ENCODE measurements at places on chromosomes 12 and 14.

DNA sequence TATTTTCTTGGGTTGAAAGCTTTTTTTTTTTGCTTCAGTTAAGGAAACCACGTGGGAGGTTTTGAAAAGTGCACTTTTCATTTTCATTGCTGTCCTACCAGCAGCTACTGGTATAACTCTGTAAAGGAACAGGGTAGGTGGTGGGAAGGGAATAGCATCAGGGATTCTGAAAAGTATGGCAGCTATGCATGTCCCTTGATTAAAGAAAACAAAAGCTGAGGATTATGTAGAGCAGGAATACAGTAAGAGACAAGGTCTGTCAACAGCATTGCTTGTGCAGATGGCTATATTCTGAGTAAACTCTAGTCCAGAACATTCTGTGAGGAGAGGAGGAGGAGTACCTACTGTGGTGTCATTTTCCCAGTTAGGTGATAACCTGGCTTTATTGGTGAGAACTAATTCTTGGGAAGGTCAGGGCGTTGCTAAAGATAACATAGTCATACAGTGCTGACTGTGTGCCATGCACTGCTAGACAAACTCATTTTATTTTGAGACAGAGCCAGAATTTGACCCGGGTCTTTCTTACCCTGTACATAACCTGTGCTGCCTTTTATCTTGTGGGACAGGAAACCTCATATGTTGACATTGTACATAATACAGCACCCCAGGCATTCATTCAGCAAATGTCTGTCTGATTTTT is 80.3 kb upstream of the TRAF3 start:
- DNase-seq: no peak

GRCh38 chr12:127083008-127083949 is 1183.7 kb upstream of the TMEM132C start:
- DNase-seq: peak; percentile 48

DNA sequence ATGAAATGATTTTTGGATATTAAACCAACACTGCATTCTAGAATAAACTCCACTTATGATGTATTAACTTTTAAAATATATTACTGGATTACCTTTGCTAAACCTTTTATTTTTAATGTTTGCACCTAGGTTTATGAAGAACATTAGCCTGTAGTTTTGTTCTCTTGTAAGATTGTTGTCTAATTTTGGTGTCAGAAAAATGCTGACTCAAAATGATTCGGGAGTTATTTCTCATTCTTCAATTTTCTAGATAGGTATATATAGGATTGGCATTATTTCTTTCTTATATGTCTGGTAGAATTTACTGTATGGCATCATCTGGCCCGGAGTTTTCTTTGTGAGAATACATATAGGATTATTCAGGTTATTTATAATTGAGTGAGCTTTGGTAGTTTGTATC is 54.6 kb downstream of the MAP4K5 start:
- no peak for DNase-seq

- DNase-seq: no peak
Observed at GRCh38 chr12:102959391-102959790, 1.9 kb downstream of the ASCL1 start.

GRCh38 chr12:75661908-75662307 is 150.5 kb upstream of the KRR1 start:
- DNase-seq: no peak

GRCh38 chr12:132597333-132598316 is 12.8 kb downstream of the LRCOL1 start:
- DNase-seq: no peak

DNA sequence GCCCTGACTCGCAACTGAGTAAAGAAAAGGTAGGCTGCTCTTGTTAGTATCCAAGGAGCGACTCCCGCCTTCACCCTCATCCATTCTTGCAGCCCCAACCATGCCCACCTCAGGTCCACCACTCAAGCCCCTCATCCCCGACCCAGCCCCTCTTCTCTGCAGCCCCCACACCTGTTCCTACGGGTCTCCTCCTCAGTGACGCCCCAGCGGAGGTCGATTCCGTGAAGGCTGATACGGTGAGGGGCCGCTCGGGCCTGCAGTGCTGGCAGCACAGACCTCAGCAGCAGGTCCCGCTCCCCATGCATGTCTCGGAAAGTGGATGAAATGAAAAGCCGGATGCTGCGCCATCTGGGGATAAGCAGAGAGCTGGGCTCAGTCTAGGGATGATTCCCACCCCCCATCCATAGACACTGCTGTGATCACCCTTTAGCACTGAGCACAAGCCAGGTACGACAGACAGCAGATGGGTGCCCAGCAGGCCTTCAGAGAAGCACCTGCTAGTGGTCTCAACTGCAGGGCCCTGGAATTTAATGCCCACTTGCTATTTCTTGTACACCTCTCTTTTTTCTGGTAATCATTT is 26.9 kb downstream of the TEP1 start:
- DNase-seq: no peak

DNA sequence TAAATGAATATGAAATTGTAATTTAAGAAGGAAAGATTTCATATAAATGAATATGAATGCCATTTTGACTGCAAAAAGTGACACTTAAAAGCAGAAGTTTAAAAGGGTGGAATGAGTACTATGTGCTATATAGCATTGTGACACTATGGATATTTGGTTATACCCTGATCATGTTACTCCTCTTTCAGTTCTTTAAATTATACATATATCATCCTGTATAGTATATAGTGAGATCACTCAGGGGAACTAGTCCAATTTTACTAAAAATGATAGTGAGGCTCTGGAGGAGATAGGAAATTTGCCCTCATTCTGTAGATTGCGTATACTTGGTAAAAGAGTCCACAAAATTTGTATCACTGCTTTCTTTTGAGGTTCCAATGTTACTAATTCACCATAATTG is 155.7 kb upstream of the BTG1 start:
- DNase-seq: no peak

DNA sequence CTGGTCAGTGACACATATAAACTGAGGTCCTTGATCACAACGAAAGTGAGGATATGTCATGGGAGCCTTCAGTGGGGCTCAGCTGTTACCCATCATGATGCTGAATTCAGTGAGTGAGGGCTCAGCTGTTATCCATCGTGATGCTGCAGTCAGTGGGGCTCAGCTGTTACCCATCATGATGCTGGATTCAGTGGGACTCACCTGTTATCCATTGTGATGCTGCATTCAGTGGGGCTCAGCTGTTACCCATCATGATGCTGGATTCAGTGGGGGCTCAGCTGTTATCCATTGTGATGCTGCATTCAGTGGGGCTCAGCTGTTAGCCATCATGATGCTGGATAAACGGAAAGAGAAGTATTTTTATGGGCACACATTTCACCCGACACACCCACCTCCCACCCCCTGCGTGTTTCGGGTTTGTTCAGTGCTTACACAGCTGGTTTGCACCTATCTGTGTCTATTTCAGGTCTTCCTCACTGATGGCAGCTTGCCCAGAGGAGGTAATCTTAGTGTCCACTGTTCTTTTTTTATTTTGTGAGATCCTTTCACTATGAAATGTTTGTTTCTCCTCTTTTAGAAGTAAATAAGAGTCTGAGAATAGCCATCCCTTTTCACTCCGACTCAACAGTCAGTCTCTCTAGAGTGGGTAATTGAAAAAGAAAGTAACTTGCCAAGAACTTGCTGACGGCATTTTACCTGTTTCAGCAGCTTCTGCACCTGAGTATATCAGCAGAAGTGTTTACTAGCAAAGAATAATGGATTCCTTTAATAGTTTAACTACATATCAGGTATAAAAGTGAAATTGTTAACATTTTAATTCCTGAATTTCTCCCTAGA is 183.0 kb downstream of the ERC1 start:
- no peak for DNase-seq

GRCh38 chr14:75522224-75522982 is at the start of gene BATF:
Gene BATF, plus strand, starts transcription at chr14:75522469. Its CDS starts 214 bp downstream, at chr14:75522683.
- no peak for DNase-seq

DNA sequence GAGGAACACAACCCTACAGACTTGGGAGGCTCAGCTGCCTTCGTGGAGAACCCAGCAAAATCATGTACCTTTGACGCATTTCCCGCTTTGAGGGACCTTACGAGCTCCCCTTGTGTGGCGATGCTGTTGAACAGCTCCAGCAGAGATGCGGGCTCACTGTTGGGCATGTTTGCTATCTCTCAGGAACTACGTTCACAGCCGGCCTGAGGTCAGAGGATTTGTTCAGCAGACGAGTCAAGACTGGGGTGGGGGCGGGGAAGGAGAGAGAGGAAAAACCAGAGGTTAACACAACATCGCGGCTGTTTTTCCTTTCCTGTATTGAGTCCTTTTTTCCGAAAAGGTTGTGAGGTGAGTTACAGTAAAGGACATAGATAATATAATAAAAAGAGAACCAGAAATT is 45.9 kb downstream of the SLC25A47 start:
- DNase-seq: no peak

- DNase-seq: no peak
Observed at GRCh38 chr14:77882098-77882497, 82.2 kb downstream of the ADCK1 start.

DNA sequence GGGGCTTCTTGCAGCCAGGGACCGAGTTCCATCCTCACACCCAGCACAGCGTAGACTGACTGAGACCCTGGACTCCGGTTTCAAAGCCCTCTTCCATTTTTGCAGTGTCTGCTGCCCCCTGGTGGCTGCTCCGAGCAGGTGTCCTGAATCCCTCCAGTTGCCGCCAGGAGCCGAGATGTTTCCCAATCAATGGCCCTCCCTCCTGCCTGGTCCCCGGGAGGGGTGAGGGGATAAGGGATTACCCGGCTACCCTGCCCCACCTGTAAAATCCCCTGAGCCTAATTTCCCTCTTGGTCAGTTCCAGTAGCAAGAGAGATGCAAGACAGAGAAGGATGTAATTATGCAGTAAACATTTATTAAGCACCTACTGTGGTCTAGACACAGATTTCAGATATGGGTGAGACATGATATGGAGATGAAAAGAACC is 55.0 kb downstream of the PHETA1 start:
- peak; percentile 47 for DNase-seq

DNA sequence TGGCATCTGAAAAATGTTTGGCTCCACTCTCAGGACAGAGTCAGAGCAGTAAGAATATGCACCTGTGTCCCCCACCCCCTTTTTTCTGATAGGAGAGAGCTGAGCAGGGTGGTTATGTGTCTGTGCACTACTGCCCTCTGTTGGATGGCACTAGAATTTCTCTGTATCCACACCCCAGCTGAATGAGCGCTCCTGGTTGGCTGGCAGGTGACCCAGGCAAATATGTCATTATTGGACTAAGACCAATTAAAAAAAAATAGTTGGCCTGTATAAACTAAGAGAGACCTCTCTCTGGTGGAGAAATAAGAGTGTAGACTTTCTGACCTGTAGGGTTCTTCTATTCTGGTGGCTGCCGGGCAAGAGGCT is 107.0 kb downstream of the PTCSC3 start:
- no peak for DNase-seq

DNA sequence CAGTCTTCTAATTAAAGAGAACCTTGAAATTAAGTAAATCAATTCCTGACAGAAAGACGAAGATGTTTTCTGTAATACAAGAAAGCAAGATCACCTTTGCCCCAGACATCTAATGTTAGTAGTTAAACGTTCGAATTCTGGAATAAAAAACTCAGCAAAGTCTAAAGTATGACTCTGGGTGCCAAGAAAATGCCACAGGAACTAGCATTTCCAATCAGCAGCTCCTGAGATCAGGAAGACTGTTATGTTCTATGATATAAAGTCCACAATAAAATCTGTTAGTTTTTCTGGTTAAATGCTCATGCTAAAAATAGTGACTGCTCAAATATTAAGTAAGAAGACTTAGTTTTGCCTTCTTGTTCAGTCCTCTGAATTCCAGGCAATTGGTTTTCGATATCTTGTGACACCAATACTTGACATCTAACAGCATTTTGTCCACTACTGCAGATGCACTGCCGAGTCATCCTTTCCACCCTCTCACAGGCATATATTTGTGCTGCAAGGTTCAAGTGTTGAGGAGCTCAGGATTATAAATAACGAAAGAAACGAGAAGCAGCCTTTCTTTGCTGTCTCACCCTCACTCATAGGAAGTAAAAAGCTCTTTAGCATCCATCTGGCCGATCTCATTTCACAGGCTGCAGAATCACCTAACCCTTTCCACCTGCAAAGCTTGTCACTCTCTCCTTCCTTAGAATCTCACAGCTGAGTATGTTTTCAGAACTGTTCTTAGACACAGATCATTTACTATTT is 32.0 kb downstream of the SSH1 start:
- no peak for DNase-seq

- DNase-seq: no peak
Observed at GRCh38 chr14:90507428-90507827, 110.6 kb downstream of the CALM1 start.

GRCh38 chr12:83468988-83469908 is 782.5 kb downstream of the TMTC2 start:
- DNase-seq: no peak

DNA sequence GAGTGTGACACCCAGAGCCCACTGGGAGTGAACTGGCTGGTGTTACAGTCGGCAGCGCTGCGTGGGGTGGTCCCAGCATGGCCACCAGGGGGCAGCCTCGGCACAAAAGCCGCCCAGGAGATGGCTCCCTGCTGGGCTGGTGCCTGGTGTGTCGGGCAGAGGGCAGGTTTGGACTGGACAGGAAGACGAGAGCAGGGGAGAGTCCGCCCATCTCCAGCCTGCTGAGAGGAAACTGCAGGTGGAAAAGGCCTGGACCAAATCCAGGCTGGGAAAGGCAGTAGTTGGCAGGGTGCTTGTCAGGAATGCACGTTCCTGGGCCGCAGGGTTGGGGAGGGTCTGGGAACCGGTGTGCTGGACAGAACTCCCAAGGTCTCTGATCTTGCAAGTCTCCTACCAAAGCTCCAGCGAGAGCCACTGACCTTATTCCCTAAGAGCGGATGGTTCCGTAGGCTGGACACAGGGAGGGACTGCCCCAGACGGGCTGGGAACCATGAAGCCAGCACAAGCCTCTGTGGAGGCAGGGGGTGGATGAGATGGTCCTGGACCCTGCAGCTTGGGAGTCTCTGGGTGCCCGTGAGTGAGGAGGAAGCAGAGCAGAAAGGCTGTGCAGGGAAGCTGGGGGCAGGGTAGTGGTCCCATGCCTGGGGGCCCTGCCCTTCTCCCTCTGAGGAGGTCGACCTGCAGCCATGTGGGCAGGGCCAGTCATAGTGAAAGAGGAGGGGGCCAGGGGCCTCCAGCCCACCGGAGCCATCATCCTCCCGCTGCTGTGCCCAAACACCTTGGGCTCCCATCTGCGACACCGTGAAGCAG is 1.8 kb downstream of the AHNAK2 start:
- DNase-seq: no peak

DNA sequence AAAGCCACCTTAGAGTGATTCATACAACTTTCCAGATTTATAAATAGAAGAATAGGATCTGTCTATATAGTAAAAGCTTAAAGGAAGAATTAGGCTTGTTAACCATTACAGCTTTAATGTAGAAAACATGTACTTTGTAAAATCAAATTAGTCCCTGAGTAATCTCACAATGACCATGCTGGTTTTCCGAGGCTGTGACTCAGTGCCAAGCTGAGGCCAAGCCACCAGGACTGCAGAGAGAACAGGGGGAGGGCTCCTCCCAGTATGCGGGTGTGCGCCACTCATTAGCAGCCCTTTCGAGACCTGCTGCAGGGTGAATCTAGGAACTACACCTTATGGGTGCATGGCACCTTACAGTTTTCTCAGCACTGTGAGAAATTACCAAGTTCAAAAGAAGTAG is 167.0 kb downstream of the EFCAB11 start:
- no peak for DNase-seq

GRCh38 chr12:80353254-80353653 is 90.8 kb upstream of the PTPRQ start:
- DNase-seq: no peak
